ENCODE measurements at places on chromosomes 2 and 18.
A peak's percentile ranks its signal among the peaks of the same experiment; 100 is the strongest.

DNA sequence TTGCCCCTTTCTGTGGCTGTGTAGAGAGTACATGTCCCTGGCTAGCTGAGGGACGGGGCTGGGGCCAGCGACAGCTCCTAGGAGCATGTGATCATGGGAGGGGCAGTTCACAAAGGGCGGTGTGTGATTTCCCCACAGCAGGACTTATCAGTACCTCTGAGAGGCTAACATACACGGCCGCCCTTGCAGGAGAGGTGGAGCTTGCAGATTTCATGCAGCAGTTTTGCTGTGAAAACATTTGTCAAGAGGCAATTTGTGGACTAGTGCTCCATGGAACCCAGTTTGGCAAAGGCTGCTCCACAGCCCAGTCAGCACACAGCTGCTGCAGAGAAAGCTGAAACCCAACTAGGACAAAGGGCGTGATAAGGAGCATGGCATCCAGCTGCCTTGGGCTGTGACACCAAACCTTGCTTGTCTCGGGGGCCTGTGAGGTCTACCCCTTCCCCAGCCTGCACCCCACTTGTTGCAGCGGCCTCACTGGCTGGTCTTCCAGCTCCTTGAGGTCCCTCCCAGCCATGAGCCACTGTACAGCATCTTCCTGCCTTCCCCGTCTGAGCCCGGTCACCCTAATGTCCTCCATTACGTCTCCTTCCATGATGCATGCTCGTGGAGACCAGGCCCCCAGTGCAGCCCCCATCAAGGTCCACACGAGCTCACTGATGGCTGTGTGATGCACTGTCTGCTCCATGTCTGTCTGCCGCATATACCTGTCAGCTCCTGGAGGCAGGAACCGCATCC is 121.4 kb upstream of the HDAC4 start:
- DNase-seq: no peak

DNA sequence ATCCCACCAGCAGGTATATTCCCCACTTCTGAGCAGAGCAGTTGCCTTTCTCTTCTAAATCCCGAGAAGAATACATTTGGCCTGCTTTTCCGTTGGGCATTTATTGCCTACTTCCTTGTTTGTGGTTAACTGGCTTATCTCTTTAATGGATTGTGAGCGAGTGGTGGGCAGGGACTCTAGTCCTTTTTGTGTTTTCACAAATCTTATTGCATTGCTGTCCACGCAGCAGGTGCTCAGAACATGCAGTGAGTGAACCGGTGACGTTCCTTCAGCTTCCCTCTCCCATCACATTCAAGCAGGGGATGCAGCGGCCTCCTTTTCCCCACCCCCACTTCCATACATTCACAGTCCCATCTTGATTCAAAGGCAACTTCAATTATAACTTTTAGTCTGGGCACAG is 28.9 kb upstream of the GAREM2 start:
- DNase-seq: no peak

DNA sequence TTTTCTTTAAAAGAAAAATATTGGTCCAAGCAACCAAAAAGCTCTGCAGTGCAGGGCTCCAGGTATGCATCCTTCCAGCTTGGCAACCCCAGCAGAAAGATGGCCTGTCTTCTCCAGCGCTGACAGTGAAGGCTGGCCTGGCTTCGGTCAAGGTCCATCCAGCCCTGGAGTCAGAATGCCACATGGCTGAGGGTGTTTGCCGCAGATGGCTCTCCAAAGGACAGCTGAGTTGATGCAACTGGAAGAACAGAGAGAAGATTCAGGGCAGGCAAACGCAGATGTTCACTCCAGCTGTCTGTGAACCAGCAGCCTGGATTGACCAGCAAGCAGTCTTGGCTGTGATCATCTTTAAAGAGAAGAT is 51.4 kb downstream of the MARCO start:
- DNase-seq: no peak

GRCh38 chr18:77899972-77900754 is 650.5 kb downstream of the GALR1 start:
- peak; percentile 35 for DNase-seq

- no peak for DNase-seq
Observed at GRCh38 chr2:68032702-68033101, 30.1 kb downstream of the C1D start.

GRCh38 chr2:121524685-121525425 is 5.8 kb upstream of the RNU4ATAC start:
- no peak for DNase-seq

- no peak for DNase-seq
Observed at GRCh38 chr2:134823431-134823830, 15.0 kb upstream of the ACMSD start.

DNA sequence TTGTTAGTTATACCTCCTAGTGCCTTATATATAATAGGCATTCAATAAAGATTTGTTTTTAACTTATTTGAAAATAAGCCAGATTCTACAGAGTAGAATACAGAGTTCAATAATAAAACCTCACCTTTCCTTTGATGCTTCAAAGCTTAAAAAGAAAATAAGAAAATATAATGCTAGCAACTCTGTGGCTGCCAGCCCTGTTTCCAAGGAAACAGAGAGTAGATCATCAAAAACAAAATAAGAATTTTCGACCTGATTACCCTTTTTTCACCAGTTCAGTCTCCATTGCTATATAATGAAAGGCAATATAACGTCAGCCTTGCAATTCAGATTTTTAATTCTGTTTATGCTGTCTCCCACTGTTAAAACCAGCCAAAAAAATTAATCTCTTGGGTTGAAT is 8.9 kb upstream of the PGAP1 start:
- DNase-seq: peak; percentile 31

DNA sequence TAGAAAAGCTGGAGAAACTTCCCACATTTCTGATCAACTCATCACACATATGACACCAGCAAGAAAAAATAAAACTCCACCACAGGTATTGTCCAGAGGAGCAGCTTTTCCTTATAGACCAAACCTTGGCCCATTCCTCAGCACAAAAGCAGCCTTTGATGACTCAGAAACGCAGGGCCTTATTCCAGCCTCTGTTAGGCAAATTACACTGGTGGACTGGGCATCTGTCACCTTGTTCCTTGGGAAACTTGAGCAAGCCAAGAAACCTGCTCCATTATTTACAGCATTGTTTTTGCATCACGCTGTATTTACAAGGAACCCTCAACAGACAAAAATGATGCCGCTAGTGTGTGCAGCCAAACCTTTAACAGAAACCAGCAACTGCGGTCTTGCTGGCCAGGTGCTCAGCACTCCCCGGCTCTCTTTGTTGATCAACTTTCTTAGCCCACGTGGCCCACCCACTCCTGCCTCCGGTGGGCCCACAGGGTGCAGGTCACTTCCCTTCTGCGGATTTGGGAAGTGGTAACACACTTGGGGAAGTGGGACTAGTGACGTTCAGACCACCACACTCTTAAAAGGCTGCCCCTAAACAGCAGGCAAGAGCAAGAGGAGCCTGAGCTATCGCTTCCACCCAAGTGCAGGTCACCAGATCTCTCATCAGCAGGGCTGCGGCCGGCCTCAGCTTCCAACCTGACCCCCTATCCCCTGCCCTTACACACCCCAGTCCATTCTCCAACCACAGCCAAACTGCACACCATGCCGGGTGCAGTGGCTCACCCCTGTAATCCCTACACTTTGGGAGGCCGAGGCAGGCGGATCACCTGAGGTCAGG is 1.5 kb downstream of the AP1S3 start:
- no peak for DNase-seq

DNA sequence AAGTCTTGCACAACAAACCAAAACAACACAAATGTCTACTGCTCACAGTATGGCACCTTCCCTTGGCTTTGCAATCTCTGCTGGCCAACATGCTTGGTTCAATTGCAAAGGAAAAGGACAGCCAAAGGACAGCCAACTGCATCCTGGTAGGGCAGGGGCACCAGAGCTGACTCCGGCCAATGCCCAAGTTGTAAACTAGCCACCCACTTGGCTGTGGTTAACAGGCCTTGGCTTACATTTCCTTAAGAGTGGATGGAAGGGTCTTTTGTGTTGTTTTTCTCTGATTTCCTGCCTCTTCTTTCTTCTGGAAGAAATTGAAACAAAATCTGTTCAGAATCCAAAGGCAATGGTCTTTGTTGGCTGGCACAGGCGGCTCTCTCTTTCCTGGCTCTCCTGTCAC is 119.1 kb upstream of the TRIB2 start:
- no peak for DNase-seq

DNA sequence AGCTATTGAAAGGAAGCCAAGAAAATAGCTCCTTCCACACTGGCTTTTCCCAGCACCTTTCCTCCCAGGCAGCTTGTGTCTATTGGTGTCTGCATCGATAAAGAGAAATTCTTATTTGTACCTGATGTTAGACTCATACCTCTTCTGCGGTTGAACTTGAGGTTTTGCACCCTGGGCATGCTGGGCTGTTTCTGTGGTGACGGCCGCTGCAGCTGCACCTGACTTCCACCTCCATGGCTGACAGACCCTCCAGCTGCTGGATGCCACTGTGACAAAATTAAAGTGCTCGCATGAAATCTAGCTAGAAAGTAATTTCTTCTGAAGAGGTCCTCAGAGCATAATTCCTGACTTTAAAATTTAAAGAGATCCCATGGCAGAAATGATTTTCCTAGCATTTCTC is 6.6 kb downstream of the FECH start:
- DNase-seq: no peak

DNA sequence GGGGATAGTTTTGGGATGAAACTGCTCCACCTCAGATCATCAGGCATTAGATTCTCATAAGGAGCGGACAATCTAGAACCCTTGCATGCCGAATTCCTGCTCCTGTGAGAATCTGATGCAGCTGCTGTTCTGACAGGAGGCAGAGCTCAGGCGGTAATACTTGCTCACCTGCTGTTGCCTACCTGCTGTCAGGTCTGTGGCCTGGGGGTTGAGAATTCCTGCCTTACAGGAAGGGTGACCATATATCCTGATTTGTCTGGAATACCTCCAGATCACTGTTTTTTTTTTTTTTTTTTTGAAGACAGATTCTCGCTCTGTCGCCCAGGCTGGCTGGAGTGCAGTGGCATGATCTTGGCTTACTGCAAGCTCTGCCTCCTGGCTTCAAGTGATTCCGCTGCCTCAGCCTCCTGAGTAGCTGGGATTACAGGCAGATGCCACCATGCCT is 21.7 kb downstream of the ACSL3 start:
- no peak for DNase-seq

DNA sequence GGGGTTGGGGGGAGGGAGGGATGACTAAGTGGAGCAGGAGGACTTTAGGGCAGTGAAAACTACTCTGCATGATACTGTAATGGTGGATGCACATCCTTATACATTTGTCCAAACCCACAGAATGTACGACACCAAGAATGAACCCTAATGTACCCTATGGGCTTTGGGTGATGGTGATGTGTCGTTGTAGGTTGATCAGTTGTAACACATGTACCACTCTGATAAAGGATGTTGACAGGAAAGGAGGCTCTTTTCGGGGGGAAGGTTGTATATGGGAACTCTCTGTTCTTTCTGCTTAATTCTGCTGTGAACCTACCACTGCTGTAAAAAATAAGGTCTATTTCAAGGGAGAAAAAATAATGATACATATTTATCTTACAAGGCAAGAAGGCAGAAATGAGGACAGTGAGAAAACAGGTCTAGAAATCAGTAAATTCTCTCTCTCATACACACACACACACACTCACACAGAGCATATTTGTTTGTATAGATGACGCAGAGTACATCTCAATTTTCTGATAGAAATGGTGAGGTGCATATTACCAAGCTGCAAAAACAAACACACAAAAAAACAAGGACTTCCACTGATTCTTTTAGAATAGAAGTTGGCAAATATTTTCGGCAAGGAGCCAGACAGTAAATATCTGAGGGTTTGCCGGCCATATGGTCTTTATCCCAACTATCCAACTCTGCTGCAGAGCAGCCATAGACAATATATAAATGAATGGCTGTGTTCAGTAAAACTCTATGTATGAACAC is 20.2 kb downstream of the FAM124B start:
- DNase-seq: no peak

- DNase-seq: no peak
Observed at GRCh38 chr2:217995731-217996231, 7.0 kb downstream of the TNS1 start.

DNA sequence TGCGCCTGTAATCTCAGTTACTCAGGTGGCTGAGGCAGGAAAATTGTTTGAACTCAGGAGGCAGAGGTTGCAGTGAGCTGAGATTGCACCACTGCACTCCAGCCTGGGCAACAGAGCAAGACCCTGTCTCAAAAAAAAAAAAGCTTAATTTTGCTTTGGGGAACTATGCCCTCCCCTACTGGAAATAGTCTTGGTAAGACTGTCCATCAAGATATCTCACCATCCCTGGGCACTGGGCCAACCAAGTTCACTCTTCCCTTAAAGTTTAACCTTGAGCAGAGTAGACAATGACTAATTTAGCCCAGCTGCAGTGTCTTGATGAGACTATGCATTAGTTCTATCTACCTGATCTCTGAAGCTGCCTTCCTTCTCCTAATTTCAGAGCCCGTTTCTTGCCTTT is 44.7 kb downstream of the ASXL2 start:
- no peak for DNase-seq

- DNase-seq: no peak
Observed at GRCh38 chr2:42516418-42516901, 22.7 kb upstream of the KCNG3 start.

GRCh38 chr18:55012008-55012407 is 52.7 kb upstream of the CCDC68 start:
- DNase-seq: no peak

DNA sequence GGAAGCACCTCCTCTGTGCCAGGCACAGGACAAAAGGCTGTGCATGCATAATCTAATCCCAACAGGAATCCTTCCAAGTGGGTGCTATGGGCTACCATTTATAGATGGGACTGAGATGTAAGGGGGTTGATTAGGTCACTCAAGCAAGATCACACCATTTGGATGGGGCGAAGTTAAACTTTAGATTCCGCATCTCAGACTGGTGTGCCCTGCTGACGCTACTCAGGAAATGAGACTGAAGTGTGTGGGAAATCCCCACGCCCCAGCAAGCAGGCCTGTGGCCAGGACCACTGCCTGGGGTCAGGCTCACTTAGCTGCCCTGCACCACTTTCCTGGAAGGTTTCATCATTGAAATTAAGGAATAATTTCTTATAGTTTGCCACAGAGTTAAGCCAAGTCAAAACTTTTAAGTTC is 70.5 kb upstream of the PPP1CB start:
- DNase-seq: peak; percentile 54

DNA sequence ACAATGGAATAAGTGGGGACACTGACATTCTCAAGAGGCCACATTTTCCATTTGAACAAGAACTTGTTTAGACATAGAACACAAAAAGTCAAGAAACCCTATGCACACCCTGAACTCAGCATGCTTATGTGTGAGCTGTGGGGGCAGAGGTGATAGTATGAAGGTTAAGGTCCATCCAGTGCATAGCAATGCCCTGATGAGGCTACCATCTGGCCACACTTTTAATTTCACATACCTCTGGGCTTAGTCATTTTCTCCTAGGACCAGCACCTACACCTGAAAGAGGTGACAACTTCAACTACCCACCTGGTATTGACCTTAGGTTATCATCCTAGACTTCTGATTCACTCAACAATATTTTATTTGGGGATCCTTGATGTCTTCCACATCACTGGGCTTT is 139.8 kb downstream of the PIK3C3 start:
- no peak for DNase-seq

GRCh38 chr18:44325903-44326635 is 354.6 kb upstream of the SETBP1 start:
- DNase-seq: no peak
